ENCODE measurements at places on chromosomes 12 and 14.

DNA sequence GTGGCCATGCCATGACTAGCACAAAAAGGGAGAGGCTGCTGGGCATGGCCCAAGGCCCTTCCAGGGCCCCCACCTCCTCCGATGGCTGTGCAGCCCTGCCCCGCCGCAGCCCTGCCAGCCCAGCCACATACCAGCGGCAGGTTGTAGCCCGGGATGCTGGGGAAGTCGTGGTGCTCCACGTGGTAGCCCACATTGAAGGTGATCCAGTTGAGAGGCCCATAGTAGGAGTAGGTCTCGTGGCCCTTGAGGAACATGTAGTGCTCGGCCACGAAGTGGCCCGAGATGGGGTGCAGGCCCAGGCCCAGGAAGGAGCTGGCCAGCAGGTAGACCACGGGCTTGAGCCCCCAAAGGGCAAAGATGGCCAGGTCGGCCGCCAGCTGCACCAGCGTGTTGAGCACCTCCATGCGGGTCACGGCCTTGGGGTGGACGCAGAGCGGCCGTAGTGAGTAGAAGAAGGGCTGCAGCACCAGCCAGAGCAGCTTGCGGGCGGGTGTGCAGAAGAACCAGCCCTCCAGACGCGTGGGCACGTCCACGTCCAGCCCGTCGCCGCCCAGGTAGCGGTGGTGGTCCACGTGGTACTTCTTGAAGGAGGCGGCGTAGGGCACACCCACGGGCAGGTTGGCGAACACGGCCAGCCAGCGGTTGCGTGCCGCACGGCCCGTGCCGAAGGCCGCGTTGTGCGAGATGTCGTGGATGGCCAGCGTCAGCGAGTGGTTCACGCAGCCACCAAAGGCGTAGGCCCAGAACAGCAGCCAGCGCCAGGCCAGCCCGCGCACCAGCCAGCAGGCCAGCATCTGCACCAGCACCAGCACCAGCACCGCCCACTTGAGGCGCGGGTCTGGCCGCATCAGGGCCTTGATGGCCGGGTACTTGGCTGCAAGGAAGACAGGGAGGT is 10.4 kb downstream of the DEGS2 start:
- DNase-seq = no peak

GRCh38 chr14:56394826-56395530 is 184.6 kb upstream of the TMEM260 start:
- no peak for DNase-seq

DNA sequence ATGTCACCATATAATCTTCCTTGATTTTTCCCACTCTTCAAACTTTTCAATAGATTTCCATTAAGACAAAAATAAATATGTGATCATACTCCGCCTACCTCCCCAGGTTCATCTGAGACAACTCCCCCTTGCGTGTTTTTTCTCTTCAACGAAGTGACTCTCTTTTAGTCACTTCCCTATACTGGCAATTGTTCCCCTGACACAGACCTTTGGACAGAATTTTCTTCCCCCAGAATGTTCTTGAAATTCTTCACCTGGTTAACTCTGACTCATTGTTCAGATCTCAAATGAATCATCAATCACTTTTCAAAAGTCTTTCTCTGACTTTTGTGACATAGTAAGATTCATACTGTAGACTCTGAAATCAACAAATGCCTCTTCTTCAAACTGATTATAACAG is 727.3 kb upstream of the LMO3 start:
- DNase-seq = no peak

GRCh38 chr12:125453751-125454150 is 388.5 kb downstream of the AACS start:
- DNase-seq = no peak

DNA sequence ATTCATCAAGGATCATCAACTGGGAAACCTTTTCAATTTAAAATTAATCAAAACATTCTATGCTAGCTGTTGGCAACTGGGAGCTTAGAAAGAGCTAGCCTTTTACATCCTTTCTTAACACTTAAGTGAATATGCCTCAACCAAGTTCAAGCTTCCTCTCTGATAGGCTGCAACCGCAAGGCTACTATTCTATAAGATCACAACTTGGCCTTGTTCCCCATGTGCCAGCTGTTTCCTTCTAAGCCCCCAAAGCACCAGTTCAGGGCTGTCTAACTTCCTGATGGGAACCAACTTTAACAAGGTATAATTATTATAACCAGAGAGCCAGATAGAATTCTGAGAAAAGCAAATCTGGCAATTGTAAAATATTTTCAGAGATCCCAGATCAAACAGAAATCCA is 37.0 kb downstream of the KCNC2 start:
- DNase-seq = no peak

- no peak for DNase-seq
These were observed 35.5 kb downstream of the ANO2 start for GRCh38 chr12:5909560-5909959.

DNA sequence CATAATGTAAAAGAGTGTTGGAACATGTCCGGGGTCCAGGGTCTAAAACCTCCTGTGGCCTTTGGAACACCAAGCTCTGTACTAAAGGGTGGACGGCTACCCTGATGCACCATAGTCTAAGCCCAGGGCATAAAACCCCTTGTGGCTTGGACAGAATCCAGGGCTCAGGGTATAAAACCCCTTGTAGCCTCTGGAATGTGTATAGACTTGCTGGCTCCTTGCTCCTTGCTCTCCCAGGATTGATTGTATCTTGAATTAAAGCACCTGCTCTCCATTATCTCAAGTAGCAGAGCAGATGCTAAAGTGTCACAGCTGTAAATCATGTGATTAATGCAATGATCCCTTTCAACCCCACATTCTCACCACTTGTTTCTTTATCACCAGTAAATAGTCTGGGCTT is 556.5 kb downstream of the LRFN5 start:
- no peak for DNase-seq

GRCh38 chr12:7678744-7679143 is 13.0 kb upstream of the APOBEC1 start:
- DNase-seq = peak; percentile 24

GRCh38 chr14:87643005-87643404 is 350.0 kb downstream of the GALC start:
- DNase-seq = no peak

- DNase-seq = no peak
These were observed 168.3 kb downstream of the DAD1 start for GRCh38 chr14:22420598-22421186.

GRCh38 chr12:20269337-20270067 is 98.8 kb upstream of the PDE3A start:
- DNase-seq = no peak

- DNase-seq = no peak
These were observed 33.7 kb downstream of the FGFR1OP2 start for GRCh38 chr12:26971963-26972362.

DNA sequence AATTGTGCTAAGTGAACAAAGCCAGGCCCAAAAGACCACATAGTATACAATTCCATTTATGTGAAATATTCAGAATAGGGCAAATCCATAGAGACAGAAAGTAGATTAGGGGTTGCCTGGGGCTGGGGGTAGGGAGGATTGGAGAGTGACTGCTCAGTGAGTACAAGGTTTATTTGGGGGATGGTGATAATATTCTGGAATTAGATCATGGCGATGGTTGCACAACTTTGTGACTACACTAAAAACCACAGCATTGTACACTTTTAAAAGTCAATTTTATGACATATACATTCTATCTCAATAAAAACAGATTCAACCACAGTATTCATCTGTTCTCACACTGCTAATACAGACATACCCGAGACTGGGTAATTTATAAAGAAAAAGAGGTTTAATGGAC is 68.7 kb upstream of the MAP1LC3B2 start:
- no peak for DNase-seq

DNA sequence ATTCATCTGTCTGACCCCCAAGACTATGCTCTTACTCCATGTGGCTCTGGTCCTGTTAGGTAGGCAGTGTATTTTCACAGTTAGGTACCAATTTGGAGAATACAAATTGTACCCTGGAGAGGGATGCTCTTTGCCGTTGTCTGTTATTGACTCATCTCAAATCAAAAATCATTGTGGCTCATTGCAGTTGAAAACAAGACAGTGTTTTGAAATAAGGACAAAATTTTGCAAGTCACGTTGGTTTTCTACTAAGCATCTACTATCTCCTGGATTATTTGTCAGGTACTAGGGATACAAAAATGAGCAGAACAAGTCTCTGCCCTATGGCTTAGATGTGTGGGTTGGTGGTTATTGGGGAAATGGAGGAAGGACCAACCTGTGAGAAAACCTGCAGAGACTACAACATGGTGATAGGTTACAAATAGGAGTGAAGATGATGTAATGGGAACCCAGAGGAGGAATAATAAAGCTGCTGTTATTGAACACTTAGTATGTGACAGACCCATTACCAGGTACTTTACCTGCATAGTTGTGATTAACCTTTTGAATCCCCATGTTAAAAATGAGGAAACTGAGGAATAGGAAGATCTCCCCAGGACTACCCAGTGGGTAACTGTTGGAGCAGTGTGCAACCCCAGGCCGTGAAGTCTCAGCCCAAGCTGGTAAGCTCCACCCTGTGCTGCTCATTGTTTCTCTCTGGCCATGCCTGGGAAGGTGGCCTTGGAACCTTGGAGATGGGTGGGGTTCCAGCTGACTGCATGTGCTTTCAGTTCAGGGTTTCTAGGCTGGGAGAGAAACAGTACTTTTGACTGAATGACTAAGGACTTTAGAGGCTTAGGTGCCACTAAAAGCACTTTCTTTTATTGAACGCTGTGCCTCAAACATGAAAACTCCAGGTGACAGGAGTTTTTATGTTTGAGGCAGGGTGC is 72.9 kb upstream of the SRSF5 start:
- no peak for DNase-seq

GRCh38 chr12:105331805-105332251 is 1.3 kb downstream of the C12orf75 start:
- peak; percentile 63 for DNase-seq

DNA sequence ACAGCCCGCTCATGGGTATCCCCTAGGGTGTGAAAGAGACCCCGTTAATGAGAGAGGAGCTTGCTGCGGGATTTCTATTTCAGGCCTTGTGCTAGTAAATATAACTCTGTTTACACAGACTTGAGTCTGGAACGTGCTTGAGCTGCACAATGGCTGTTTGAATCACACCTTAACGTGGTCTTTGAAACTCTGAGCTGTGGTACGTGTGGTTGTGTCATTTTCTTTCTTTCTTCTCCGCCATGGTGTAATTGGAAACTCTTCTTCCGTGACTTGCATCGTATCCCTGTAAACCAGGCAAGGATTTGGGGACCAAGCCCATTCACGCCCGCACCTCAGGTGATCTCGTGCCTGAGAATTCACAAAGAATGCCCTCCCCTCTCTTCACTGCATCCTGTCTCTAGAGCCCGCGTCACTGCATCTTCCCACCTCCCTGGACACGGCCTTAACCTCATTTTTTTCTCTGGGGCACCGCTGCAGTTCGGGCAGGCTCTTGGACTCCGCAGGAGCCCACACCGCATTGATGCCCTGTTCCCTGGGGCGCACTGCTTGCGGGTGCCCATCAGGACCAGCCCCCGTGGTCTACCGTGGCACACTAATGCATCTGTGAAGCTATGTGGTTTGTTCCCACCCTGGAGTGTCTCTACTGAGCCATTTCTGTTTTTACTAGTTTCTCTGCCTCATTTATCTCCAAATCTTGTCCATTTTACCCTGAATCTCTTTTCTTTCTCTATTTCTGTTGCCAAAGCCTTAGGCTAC is 78.4 kb upstream of the PARP11 start:
- DNase-seq = no peak

DNA sequence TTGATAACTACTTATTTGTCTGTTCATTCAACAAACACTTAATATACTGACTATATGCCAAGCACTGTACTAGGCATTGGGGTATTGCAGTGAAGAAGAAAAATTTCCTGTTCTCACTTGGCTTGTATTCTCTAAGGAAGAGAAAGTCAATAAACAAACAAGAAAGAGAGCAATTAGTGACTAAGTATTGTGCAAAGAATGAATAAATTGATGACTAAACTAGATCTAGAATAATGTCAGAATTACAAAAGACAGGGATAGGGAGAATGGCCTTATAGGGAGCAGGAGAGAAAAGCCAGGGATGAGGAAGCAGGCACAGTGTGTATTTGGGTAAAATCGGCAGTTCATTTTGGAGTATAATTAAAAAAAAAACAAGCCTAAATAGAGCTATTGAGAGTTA is 4.2 kb upstream of the LIN7A start:
- DNase-seq = no peak

DNA sequence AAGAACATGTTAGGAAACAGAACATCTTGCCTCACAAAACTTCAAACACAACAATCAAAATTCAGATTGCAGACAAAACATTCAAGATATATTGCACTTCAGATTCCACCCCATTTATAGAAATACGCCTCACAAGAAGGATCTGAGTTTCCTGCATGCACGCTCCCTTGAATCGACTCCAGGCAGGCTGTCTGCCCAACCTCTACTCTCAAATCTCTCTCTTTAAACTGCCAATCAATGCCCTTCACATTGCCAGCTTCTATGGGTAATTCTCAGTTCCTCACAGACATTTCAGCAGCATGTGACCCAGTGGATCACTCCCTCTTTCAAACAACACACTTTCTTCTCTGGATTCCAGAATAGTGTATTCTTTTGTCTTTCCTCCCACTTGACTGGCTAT is 184.1 kb downstream of the PRKD1 start:
- DNase-seq = no peak

- DNase-seq = peak; percentile 29
These were observed 40.3 kb downstream of the NELL2 start for GRCh38 chr12:44835641-44836379.

- DNase-seq = no peak
These were observed 21.2 kb downstream of the FGF6 start for GRCh38 chr12:4424422-4424821.

DNA sequence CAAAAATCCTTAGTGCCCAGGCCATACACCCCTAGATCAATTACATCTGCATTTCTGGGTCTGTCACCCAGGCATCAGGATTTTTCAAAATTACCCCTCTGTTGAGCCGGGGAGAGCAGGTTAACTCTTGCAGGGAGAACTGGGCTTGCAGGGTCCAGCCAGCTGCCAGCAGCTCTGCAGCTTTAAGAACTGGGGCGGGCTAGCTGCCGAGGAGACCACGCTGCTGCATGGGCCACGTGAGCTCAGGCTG is at the start of gene DGLUCY:
TSS of gene DGLUCY (plus strand) at position 245 of the 250 bp plus-strand sequence. CDS start 46,222 bp downstream, outside the sequence.
- DNase-seq = no peak

GRCh38 chr14:102180248-102180998 is 40.7 kb downstream of the WDR20 start:
- no peak for DNase-seq

GRCh38 chr14:56855891-56856461 is 45.7 kb upstream of the OTX2 start:
- DNase-seq = peak; percentile 3

- DNase-seq = peak; percentile 56
These were observed 13.8 kb downstream of the PRPF40B start for GRCh38 chr12:49636979-49637755.

GRCh38 chr12:103691063-103691462 is 104.0 kb downstream of the STAB2 start:
- DNase-seq = no peak

DNA sequence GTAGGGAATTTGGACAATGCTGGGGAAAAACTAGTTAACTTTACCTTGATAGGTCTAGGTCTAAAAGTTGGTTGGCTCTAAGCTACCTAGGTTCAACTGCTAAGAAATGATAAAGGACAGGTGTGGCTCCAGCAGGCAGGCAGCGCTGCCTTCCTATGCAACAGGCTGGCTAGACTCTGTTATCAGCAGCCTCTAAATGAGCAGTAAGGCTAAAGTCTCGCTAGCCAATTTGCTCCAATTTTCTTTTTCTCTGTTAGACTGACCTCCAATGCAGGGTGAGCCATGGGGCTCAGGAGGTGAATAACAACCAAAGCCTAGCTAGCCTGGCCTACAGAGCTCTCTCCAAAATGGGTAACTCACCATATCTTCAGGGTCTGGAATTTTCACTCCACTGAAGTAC is 26.5 kb downstream of the DMAC2L start:
- DNase-seq = no peak
